ENCODE measurements at places on chromosomes 13 and 19.

GRCh38 chr19:43474487-43474886, 9.1 kb upstream of the LYPD3 start:
- DNase-seq = no peak

- DNase-seq = no peak
Observed at GRCh38 chr13:87255394-87255793, 415.8 kb upstream of the SLITRK5 start.

- no peak for DNase-seq
Observed at GRCh38 chr13:40476175-40476958, 190.1 kb downstream of the FOXO1 start.

- no peak for DNase-seq
Observed at GRCh38 chr13:104683789-104684188, 1617.6 kb upstream of the SLC10A2 start.

GRCh38 chr19:50272263-50272897, 56.8 kb downstream of the KCNC3 start:
- DNase-seq = no peak

- no peak for DNase-seq
Observed at GRCh38 chr19:15436012-15436825, 13.5 kb downstream of the WIZ start.

DNA sequence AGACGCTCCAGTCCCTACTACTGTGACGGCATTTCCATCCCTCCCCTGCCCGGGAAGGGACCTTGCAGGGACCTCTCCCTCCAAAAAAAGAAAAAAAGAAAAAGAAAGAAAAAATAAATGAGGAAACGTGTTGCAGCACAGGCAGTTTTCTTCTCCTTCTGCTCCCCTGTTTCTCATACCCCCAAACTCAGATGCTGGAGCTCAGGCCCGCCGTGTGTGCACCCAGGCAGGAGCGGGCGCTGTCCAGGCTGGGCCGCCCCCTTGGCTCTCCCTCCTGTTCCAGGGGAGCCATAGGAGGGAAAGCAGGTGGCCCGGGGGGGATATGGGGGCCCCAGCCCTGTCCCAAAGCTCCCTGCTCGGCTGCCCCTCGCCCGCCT, 5.8 kb downstream of the YIPF2 start:
- no peak for DNase-seq

- no peak for DNase-seq
Observed at GRCh38 chr13:26220575-26220974, 1.5 kb downstream of the RNF6 start.

- DNase-seq = no peak
Observed at GRCh38 chr19:30044273-30045248, 102.5 kb downstream of the URI1 start.

DNA sequence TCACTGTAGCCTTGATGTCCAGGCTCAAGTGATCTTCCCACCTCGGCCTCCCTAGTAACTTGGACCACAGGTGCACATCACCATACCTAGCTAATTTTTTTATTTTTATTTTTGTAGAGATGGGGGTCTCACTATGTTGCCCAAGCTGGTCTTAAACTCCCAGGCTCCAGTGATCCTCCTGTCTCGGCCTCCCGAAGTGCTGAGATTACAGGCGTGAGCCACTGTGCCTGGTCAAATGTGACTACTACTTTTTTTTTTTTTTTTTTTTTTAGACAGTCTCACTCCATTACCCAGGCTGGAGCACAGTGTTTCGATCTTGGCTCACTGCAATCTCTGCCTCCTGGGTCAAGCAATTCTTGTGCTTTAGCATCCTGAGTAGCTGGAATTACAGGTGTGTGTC, 20.6 kb upstream of the COX7A1 start:
- DNase-seq = no peak

DNA sequence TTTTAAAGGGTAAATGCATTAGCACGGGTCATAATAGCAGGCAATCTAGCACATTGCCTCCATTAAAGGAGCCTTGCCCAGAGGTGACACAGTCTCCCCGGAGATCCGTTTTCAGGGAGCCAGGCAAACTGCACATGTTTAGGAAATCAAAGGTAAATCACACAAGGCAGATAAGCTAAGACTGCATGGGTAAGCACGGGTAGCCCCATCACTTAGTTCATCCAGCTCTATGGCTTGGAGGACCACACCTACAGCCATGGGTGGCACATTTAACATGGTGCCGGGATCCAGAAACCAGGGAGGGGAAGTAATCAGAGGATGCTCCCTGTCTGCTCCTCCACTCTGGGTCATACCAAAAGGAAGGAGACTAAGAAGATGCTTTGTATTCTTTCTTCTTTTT, 16.8 kb downstream of the LGALS16 start:
- no peak for DNase-seq

GRCh38 chr19:30406220-30407067, 34.3 kb downstream of the ZNF536 start:
- no peak for DNase-seq
